ENCODE measurements at places on chromosomes 3 and 15. TPM values are rescaled to one million over a fixed set of nuclear protein-coding genes. Genes with fewer than 3 reads are reported as not detected.

The NTRK3 gene
- 0.67 TPM for total RNA-seq

The CLRN1 gene
- total RNA-seq: not detected

The GCNT3 gene
- not detected for total RNA-seq

The LMAN1L gene
- total RNA-seq: 0.23 TPM

The KLHL6 gene
- total RNA-seq: 55.9 TPM

The FILIP1L gene
- not detected for total RNA-seq

The CADPS gene
- total RNA-seq: not detected

DNA sequence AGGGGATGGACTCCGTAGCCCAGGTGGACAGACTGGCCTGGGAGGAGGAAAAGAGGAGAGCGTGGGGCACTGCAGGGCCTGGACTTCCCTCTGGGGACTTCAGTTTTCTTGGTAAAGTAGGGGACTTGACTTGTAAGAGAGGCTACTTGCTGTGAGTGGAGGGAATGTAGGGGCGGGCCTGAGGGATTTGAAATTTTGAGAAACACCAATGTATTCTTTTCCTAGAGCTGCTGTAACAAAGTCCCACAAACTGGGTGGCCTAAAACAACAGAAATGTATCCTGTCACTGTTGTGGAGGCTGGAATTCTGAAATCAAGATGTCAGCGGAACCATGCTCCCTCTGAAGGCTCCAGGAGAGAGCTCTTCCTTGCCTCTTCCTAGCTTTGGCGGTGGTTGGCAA lies 5.8 kb upstream of the HEG1 start:
- H3K36me3 ChIP-seq: no peaks in the 10 kb centered on the region
- no peaks in the 10 kb centered on the region for H3K27me3 ChIP-seq
- no peak overlapping the region for H3K27ac ChIP-seq
- no peak for DNase-seq
- peaks cover 1% of the 10 kb centered on the region for H3K4me1 ChIP-seq
- H3K4me3 ChIP-seq: no peak overlapping the region

DNA sequence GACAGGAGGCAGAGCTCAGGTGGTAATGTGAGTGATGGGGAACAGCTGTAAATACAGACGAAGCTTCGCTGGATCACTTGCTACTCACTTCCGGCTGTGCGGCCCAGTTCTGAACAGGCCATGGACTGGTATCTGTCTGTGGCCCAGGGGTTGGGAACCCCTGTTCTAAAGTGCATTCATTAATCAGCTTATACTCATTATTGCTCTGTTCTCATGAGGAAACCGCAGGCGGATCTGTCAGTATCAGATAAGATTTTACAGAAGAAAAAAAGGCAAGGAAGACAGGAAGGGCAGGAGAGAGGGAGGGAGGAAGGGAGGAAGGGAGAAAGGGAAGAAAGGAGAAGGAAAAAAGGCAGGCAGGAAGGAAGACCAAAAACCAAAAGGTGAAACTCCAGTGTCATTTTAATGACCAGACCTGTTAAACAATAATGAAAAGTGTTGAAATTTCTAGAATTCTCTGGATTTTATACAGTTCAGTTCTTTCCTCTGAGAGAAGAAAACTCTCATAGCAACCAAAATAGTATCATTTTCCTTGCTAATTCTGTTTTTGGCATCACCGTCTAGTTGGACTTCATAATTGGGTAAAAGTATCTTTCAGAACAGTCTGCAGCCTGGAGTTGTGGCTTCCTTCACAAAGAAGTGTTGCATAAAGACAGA lies 128.0 kb upstream of the PROK2 start:
- no peak overlapping the region for H3K4me3 ChIP-seq
- no peaks in the 10 kb centered on the region for H3K4me1 ChIP-seq
- H3K36me3 ChIP-seq: no peaks in the 10 kb centered on the region
- no peaks in the 10 kb centered on the region for H3K27me3 ChIP-seq

- no peaks in the 10 kb centered on the region for H3K27me3 ChIP-seq
- peaks cover 69% of the 10 kb centered on the region for H3K4me1 ChIP-seq
- no peaks in the 10 kb centered on the region for H3K36me3 ChIP-seq
- no peak overlapping the region for H3K27ac ChIP-seq
- no peak overlapping the region for H3K4me3 ChIP-seq
- DNase-seq: no peak
Observed at GRCh38 chr3:150419076-150419868, 11.2 kb downstream of the TSC22D2 start.

- H3K27ac ChIP-seq: no peak overlapping the region
- no peaks in the 10 kb centered on the region for H3K4me1 ChIP-seq
- no peaks in the 10 kb centered on the region for H3K36me3 ChIP-seq
- no peaks in the 10 kb centered on the region for H3K27me3 ChIP-seq
- no peak overlapping the region for H3K4me3 ChIP-seq
- DNase-seq: no peak
Observed at GRCh38 chr3:29453284-29454001, 172.6 kb downstream of the RBMS3 start.

DNA sequence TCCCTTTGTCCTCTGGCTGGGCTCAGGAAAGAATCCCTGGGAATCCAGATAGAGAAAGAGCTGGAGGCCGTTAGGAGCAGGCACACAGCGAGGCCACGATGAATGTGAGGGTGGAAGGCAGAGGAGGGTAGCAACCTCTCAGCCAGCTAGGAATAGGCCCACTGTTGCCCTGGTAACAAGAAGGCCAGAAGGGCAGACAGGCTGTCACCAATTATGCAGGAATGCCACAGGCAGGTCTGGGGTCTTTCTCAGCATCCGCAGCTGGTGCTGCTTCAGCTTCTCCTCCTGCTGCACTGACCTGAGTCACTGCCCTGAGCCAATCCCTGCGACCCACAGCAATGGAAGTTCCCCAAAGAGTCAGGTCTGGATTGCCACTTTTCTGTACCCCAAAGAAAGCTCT lies 62.8 kb upstream of the C3orf80 start:
- H3K36me3 ChIP-seq: no peaks in the 10 kb centered on the region
- no peak overlapping the region for H3K27ac ChIP-seq
- H3K27me3 ChIP-seq: no peaks in the 10 kb centered on the region
- H3K4me3 ChIP-seq: no peak overlapping the region
- no peaks in the 10 kb centered on the region for H3K4me1 ChIP-seq

GRCh38 chr3:154886437-154886836 lies 193.7 kb upstream of the MME start:
- no peak for DNase-seq
- H3K27ac ChIP-seq: no peak overlapping the region
- H3K4me3 ChIP-seq: no peak overlapping the region

GRCh38 chr3:193828477-193828876 lies 235.5 kb downstream of the OPA1 start:
- H3K4me1 ChIP-seq: no peaks in the 10 kb centered on the region
- H3K36me3 ChIP-seq: no peaks in the 10 kb centered on the region
- DNase-seq: no peak
- no peaks in the 10 kb centered on the region for H3K27me3 ChIP-seq
- H3K27ac ChIP-seq: no peak overlapping the region

DNA sequence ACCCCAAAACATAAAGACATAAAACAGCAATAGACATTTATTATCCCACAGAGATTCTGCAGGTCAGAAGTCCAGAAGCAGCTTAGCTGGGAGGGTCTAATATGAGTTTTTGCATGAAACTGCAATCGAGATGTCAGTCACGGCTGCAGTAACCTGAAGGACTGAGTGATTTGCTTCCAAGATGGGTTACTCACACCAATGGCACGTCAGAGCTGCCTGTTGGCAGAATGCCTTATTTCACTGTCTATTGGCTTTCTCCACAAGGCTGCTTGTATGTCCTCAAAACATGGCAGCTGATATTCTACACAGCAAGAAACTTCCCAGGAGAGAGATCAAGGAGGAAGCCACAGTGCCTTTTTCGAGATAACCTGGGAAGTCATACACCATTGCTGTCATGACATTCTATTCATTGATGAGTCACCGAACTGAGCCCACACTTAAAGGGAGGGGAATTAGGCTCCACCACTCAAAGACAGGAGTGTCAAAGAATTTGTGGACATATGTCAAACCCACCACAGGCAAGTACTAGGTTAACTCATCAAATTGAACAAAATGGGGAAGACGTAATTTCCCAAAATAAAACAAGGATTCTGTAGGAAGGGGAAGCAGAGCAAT lies 122.2 kb downstream of the SYNPR start:
- no peaks in the 10 kb centered on the region for H3K27me3 ChIP-seq
- DNase-seq: no peak
- no peak overlapping the region for H3K27ac ChIP-seq
- no peaks in the 10 kb centered on the region for H3K36me3 ChIP-seq
- H3K4me1 ChIP-seq: no peaks in the 10 kb centered on the region

- H3K4me1 ChIP-seq: no peaks in the 10 kb centered on the region
- H3K4me3 ChIP-seq: no peak overlapping the region
- DNase-seq: no peak
- H3K27me3 ChIP-seq: no peaks in the 10 kb centered on the region
- H3K36me3 ChIP-seq: no peaks in the 10 kb centered on the region
Observed at GRCh38 chr15:62992302-62992701, 50.2 kb upstream of the TPM1 start.

DNA sequence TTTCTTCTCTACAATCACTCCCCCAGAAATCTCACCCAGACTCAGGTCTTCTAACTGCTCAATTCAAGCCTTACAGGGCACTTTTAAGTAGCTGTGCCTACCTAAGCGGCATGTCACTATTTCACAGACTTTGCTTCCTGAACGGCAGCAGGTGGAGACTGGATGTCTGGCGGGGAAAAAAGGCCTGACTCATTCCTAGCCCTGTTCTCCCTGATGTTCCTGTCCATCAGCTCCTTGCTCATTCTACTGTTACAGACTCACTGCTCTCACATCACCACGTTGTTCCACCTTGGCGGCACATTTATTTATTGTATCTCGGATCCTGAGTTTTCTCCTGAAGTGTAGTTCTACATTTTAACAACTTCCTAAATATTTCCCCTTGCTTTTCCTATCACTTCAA lies 52.6 kb upstream of the ATP11B start:
- no peaks in the 10 kb centered on the region for H3K27me3 ChIP-seq
- no peaks in the 10 kb centered on the region for H3K4me1 ChIP-seq
- no peak overlapping the region for H3K4me3 ChIP-seq
- DNase-seq: no peak

- no peak overlapping the region for H3K4me3 ChIP-seq
- no peaks in the 10 kb centered on the region for H3K27me3 ChIP-seq
- DNase-seq: no peak
- H3K4me1 ChIP-seq: peaks cover 4% of the 10 kb centered on the region
- no peak overlapping the region for H3K27ac ChIP-seq
Observed at GRCh38 chr15:94266789-94267188, 35.4 kb downstream of the MCTP2 start.

GRCh38 chr3:196181127-196181546 lies 30.1 kb downstream of the ZDHHC19 start:
- H3K36me3 ChIP-seq: no peaks in the 10 kb centered on the region
- no peaks in the 10 kb centered on the region for H3K27me3 ChIP-seq
- peak overlapping the region; percentile 61 for H3K27ac ChIP-seq
- no peak for DNase-seq
- H3K4me3 ChIP-seq: no peak overlapping the region

DNA sequence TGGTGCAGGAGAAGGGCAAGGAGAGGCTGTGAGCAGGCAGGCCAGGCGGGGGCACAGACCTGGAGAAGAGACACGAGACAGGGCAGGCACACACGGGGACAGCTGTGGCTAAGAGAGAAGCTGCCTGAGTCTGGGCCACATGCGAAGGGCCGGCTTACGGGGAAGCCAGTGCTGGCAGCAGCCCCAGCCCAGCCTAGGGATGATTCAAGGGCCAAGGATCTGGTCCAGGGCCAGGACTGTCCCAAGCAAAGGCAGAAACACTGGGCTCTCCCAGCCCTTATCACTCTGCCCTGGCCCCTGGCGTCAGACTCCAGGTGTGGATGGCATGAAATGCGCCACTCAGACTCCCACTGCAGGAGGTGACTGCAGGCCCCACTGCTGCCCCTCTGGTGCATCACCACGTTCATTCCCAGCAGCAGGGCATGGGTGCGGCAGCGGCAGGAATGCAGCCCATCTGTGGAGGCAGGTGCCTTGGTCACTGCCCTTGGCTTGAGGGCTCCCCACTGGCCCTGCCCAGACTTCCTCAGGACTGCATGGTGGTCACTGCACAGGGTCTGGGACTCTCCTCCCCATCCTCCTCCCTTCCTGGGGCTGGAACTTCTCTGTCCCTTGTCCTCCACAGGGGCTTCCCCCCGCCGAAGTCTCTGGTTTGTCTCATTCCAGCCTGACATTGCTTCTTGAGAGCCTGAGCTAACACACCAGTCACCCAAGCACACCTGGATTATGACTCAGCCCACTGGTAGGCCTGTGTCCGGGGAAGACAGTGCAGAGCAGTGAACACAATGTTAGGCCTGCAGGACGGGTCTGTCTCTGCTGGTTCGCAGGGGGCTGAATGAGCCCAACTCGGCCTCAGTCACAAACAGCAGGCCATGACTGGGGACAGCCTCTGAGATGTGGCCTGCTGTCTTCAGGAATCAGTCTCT lies 69.3 kb downstream of the TBC1D2B start:
- no peak overlapping the region for H3K27ac ChIP-seq
- no peaks in the 10 kb centered on the region for H3K27me3 ChIP-seq
- no peak for DNase-seq
- no peaks in the 10 kb centered on the region for H3K4me1 ChIP-seq
- peaks cover 77% of the 10 kb centered on the region for H3K36me3 ChIP-seq

DNA sequence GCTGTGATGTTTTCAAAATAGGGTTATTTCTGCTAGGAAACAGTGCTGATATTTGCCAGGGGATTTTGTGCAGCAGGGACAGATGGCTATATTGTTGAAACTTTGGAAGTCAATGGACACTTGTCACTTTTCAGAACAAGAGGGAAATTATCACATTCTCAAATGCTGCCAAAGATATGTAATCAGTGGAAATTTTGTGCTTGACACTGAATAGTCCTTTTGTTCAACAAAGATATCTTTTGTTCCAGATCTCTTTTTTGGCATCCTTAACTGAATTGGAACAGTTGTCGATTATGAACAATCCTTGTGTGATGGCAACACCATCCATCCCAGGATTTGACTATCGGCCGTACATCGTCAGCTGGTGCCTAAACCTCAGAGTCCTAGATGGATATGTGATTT lies 7.8 kb downstream of the CEP97 start:
- H3K4me3 ChIP-seq: no peak overlapping the region
- DNase-seq: no peak
- H3K27ac ChIP-seq: no peak overlapping the region
- no peaks in the 10 kb centered on the region for H3K27me3 ChIP-seq
- peaks cover 56% of the 10 kb centered on the region for H3K36me3 ChIP-seq
- no peaks in the 10 kb centered on the region for H3K4me1 ChIP-seq

DNA sequence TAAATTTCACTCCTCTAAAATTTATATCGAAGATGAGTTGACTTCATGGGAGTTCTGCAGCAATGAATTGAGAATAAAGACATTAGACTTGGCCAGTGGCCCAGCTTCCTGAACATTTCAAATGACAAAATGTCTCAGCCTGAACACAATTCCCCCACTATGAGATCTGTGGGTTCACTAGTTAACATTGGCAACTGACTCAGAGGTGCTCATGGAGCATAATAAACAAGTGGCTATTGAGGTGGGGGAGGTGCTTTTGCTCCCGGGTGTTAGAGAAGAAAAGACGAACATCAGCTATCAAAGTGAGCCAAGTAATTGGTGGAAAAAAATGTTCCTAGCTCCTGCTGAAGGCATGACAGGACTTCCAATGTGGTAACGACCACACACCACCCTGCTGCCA lies 6.3 kb downstream of the ATP13A4 start:
- H3K4me1 ChIP-seq: no peaks in the 10 kb centered on the region
- DNase-seq: no peak
- H3K4me3 ChIP-seq: no peak overlapping the region
- H3K27ac ChIP-seq: no peak overlapping the region

All from CD4-positive, alpha-beta memory T cell (primary cell).